Colonic mucosa (tissue), 4 donors: ENCODE measurements at places on chromosomes 4 and X. TPM values are rescaled to one million over a fixed set of nuclear protein-coding genes. Genes with fewer than 3 reads are reported as not detected.

DNA sequence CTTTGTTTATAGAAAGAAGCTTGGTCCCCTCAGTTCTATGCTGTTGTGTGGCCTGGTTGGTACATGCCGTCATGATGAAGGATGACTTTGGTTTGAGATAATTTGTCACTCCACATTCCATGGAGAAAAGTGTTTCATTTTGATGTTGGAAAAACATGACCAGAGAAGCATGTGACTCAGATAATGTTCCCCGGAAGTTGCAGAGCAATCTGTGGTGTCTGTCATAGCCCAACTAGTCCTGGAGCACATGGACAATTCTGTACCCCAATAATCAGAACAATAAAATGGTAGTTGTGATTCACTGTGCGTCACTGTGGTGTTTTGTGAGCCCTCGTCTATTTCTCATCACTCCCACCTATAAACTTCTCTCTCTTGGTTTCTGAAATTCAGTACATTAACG is 85.1 kb downstream of the PDK3 start:
- DNase-seq: no peak

The KIAA1210 gene
- total RNA-seq: not detected

DNA sequence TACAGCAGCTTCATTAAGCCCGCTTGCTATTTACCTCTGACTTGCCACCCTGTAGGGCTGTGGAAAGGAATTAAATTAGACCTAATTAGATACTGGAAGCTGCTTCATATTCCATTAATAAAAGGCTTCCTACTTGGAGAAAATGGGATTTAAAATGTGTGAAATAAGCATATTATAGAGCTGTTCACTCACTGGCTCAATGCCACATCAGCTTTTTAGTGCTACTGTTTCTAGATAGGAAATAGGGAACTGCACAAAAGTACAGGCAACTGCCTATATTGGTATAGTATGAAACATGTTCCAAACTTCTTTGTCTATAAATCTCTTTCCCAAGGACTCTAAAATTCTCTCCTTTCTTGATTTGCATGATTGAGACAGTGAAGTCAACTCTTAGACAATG is 407.9 kb upstream of the AADAT start:
- DNase-seq: no peak

DNA sequence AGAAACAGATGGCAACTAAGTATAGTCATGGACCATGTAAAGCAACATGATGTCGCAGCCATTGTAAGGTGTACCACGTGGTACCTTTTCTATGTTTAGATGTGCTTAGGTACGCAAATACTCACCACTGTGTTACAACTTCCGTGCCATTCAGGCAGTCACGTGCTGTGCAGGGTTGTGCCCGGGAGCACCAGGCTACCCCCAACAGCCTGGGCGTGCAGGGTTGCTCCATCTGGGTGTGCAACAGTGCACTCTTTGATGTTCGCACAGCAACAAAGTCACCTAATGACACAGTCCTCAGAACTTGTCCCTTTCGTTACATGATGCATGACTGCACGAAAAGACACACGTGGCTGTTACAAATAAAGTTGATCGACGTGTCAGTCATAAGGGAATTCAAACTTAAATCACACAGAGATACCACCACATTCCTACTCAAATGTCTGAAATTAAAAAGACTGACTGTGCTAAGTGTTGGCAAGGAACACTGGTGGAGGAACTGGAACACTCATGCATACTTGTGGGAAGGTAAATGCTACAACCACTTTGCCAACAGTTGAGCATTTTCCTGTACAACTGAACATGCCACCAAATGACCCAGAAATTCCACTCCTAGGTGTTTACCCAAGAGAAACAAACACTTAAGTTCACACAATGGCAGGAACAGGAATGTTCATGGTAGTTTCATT is 24.3 kb downstream of the CPLX1 start:
- DNase-seq: no peak

GRCh38 chr4:2059046-2059725 is at the start of gene NAT8L:
Gene NAT8L, plus strand, starts transcription at chr4:2059327. Its CDS starts 185 bp downstream, at chr4:2059512.
- DNase-seq: no peak

The TRIM75 gene
- total RNA-seq: not detected

The IL15 gene
- 4.9 TPM for total RNA-seq

DNA sequence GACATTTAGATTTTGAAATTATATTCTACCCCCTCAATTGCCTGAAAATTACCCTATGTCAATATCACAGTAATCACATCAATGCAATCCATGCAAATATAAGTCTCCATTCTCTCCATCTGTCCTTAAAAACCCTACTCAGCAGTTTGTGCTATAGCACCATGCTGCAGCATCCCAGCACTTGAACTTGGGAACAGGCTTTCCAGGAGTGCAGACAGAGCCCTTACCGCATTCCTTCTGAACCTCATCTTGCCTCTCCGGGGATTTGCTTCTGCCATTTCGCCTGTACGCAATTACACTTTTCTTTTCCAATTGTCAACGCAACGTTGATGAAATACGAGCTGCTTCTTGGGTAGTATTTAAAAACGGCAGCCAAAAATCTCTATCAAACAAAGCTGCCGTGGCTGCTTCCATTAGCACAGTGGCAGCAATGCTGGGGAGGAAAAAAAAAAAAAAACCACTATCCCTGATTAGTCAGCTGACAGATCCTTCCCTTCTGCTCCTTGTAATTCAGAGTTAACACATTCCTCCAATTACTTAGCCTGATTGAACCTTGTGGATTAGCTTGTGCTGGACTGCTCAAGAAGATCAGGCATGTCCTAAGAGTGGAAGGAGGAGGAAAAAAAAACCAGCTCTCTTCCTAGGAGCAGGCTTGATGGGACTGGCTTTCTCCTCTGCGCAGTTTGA is 65.6 kb downstream of the MCF2 start:
- DNase-seq: no peak

The FGB gene
- 0.13 TPM for total RNA-seq

GRCh38 chr4:159937595-159937994 is 834.7 kb downstream of the RAPGEF2 start:
- no peak for DNase-seq

- DNase-seq: no peak
Observed at GRCh38 chr4:12761694-12762093, 722.4 kb downstream of the RAB28 start.
